Brain (organoid and tissue), 16 donors: ENCODE measurements at places on chromosomes 6 and 20. TPM values are rescaled to one million over a fixed set of nuclear protein-coding genes. Genes with fewer than 3 reads are reported as not detected.

PABPC1L gene
- 3.5 TPM for polyA plus RNA-seq

GRCh38 chr20:44217342-44218092 is 6.9 kb upstream of the OSER1 start:
- DNase-seq: peak; percentile 47

- no peak for DNase-seq
Measured at GRCh38 chr20:56487216-56487615, 18.8 kb downstream of the RTF2 start.

SIRPD gene
- not detected for polyA plus RNA-seq

GRCh38 chr6:99121748-99122147 is 174.0 kb upstream of the FBXL4 start:
- DNase-seq: no peak

- DNase-seq: peak; percentile 65
Measured at GRCh38 chr6:4380881-4381281, 245.5 kb upstream of the ECI2 start.

DNA sequence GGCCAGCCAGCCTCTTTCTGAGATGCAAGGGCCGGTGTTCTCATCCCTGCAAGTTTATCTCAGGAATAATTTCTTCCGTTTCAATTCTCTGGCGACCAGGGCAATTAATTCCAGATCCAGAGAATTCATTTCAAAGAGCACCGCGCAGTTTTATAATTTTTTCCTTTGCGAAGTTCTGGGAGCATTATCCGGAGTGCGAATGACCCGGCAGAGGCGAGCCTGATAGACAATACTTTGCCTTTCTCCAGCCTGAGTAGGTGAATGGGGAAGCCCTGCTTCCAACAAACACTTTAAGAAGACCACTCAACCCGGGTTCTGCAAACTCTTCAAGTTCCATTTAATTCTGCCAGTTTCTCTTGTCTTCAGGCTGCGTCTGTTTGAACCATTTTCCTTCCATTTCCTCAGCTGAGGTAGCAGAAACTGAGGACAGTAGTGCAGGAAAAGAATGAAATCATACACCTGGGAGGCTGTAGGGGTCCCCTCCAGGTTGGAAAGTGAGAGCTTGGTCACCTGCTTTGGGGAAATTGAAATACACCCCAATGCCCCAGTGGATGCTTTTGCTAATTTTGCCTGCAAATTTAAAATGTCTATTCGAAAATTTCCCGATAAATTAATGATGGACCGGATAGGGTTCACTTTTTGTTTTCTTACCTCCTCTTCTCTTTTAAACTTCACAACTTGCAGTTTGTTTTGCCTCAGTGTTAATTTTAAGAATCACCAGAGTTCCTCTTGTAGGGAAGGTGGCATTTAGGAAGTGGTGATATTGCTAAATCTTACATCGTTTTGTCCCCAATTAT is 1.1 kb downstream of the VGLL2 start:
- peak; percentile 57 for DNase-seq

GRCh38 chr6:79544299-79544927 is 7.2 kb upstream of the LCA5 start:
- peak; percentile 46 for DNase-seq

GRCh38 chr6:32615885-32616532 is 21.2 kb upstream of the HLA-DQA1 start:
- DNase-seq: no peak

- DNase-seq: no peak
Measured at GRCh38 chr6:84606860-84607259, 157.5 kb downstream of the TBX18 start.

- DNase-seq: no peak
Measured at GRCh38 chr6:148747145-148747470, 278 bp downstream of the UST start.

GRCh38 chr20:31722257-31723068 is at the start of gene BCL2L1:
TSS of gene BCL2L1 (minus strand) at chr20:31722868. CDS start at chr20:31722218, 650 bp downstream.
- DNase-seq: peak; percentile 88

TREM1 gene
- 0.93 TPM for polyA plus RNA-seq

NDUFAF4 gene
- 19.2 TPM for polyA plus RNA-seq

ZBTB12 gene
- 36.9 TPM for polyA plus RNA-seq

RIMS4 gene
- 21.5 TPM for polyA plus RNA-seq

- no peak for DNase-seq
Measured at GRCh38 chr6:123616942-123617341, 19.8 kb downstream of the TRDN start.

- no peak for DNase-seq
Measured at GRCh38 chr6:169391473-169392071, 137.9 kb upstream of the THBS2 start.

TMEM244 gene
- not detected for polyA plus RNA-seq

DNA sequence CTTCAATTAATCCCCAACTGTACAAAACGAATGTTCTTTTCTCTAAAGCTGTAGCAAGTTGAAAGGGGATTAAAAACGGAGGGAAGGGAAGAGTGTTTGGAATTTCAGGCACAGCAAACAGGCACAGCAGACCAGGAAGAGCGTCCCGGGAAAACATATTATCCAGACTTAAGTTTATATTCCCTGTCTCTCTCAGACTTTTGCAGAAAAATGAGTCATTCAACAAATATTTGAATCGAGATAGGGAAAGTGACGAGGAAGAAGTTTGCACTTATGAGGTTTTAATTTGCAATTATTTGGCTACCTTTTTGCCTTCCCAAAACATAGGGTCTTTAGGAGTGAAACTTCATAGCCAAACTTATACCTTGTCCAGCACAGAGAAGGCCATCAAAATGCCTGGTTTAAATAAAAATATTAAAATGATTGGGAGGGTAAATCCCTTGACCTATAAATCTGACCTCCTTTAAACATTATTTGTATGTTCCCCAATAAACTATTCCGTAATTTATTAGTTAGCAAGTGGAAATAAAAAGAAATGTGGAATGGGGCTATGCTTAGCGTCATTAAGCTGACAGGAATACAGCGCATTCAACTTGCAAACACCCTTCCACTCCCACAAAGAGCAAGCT is 16.0 kb downstream of the HFE start:
- DNase-seq: peak; percentile 28

DNA sequence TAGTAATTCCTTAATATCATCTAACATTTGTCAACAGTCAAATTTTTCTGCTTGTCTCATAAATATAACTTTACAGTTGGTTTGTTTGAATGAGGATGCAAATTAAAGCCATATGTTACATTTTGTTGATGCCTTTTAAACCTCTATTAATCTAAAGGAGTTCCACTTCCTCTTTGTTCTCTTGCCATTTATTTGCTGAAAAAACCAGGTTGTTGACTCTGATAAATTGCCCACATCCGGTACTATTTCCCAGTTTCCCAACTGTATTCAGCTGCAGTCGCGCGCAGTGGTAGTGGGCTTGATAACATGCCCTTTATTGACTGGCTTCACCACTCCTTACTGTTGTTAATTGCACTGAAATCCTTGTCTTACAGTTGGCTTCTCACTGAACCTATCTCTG is 32.8 kb upstream of the SIRPB2 start:
- DNase-seq: no peak

- peak; percentile 58 for DNase-seq
Measured at GRCh38 chr6:15621203-15622044, 41.4 kb downstream of the DTNBP1 start.

RIN2 gene
- polyA plus RNA-seq: 13.4 TPM

FAM217A gene
- polyA plus RNA-seq: not detected

PRR3 gene
- 39.4 TPM for polyA plus RNA-seq

DNA sequence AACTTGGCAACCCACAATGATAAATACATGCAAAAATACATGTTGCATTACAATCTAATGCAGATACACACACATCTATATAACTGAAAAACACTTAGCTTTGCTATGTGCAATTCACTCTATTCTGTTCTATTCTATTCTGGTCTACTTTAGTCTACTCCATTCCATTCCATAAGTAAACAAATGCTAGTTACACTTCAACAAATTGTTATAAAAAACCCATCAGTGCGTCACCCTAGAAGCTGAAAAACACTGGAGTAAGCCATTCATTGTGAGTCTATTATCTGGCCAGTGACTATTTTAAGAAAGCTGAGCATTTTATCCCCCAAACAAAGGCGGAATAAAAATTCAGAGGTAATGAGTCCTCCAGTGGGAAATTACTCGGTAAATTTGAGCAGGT is 315.7 kb upstream of the EPHA7 start:
- DNase-seq: no peak

MEP1A gene
- polyA plus RNA-seq: not detected

DNA sequence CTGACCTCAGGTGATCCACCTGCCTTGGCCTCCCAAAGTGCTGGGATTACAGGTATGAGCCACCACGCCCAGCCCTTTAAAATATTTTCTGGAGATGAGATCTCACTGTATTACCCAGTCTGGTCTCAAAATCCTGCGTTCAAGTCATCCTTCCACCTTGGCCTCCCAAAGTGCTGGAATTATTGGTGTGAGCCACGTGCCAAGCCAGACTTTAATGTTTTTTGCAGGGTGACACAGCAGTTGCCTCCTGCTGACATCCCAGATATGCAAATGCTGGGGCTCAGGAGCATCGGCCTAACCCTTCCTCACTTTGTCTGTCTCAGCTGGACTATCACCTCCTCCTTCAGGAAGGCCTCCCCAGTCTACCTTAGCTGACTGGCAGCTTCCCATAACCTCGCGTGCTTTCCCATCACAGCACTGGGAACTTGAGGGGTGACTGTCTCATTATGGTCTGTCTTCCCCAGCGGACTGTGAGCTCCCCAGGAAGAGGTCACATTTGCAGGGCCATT is 14.3 kb upstream of the ID1 start:
- no peak for DNase-seq

HCRTR2 gene
- polyA plus RNA-seq: not detected

DNA sequence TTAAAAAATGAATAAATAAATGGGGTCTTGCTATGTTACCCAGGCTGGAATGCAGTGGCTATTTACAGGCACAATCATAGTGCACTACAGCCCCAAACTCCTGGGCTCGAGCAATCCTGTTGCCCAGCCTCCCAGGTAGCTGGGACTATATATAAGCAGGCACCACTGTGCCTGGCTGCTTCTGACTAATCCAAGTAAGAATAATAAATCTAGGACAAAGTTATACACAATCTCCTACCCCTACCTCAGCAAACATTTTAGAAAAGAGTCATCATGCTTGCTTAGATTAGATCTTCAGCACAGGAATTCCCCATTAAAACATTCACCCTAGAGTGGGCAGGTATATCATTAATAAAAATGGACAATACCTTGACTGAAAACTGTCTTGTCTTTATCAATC is 124.6 kb downstream of the REV3L start:
- no peak for DNase-seq

DNA sequence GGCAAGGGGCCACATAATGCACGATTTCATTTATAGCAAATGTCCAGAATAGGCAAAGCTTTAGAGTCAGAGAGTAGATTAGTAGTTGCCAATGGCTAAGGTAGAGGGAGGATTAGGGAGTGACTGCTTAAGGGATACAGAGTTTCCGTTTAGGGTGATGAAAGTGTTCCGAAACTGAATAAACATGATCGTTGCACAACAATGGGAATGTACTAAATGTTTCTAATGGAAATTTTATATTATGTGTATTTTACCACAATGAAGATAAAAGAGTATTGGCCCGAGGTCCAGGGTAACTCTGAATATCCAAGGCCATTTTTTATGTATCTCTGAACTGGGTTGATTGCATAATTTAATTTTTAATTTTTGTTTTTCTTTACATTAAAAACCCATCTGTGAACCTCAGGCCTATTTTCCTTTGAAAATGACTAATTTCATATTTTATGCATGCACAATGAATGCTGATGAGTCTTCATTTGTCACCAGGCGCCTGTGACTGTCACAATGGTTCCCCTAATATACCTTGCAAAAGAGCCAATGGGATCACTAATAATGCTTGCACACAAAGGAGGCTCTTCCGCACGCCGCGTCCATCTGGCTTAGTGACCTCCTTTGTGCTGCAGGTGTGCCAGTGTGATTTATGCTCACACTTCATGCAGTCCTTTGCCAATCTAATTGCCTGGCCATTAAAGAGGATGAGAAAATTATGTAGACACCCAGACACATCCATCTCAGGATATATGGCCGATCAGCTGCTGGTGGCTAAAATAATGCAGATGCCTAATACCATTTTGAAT is 612.5 kb downstream of the CDH26 start:
- no peak for DNase-seq
